Foreskin fibroblast (primary cell): ENCODE measurements at places on chromosomes 1 and 21.

- peak; percentile 28 for DNase-seq
These were observed 21.5 kb downstream of the OLIG2 start for GRCh38 chr21:33047231-33047630.

- no peak for DNase-seq
These were observed 51.7 kb downstream of the AK5 start for GRCh38 chr1:77333501-77333900.

- peak; percentile 85 for DNase-seq
These were observed 151.7 kb downstream of the ZC3H11B start for GRCh38 chr1:219460896-219461815.

- DNase-seq = no peak
These were observed 239.0 kb downstream of the LMX1A start for GRCh38 chr1:165117482-165117881.

- DNase-seq = no peak
These were observed 129.4 kb downstream of the COQ8A start for GRCh38 chr1:227069490-227069889.

DNA sequence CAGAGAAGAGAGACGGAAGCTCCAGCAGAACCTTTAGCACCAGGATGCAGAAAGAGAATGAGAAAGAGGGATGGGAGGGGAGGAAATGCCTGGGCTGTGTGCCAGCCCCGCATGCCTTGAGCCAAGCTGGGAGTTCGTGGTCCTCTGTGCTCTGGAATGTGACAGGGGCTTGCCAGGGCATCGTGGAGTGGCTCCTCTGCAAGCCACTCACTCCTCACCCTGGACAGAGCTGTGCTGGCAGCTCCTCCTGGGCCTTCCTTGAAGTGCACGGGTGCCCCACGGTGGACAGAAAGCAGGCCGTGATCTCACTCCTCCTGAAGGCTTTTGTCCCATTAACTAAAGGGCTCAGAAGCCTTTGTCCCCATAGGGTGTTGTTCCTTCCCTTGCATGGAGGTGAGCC, 34.8 kb upstream of the PRELP start:
- peak; percentile 61 for DNase-seq

DNA sequence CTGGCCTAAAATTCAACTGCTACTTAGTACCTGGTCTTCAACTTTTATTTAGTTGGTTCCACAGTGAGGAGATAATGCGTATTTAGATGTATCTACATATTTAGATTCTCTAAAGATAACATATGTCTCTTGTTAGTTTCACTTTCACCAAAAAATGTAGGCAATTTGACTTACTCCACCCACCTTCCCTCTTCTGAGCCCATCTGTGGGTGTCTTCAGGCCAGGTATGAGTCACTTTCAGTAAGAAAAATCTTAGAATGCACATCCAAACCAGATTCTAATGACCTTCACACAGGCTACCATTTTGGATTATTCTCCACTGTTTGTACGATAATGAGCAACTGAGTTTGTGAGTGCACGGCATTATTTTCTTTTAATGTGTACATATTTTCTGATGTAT, 501.7 kb downstream of the NEGR1 start:
- DNase-seq = peak; percentile 50

GRCh38 chr1:37989361-37989930, 376 bp downstream of the SF3A3 start:
- DNase-seq = no peak
